ENCODE measurements at places on chromosomes 4 and X.

- DNase-seq, result no peak
Measured at GRCh38 chrX:34584781-34585180, 72.3 kb downstream of the TMEM47 start.

DNA sequence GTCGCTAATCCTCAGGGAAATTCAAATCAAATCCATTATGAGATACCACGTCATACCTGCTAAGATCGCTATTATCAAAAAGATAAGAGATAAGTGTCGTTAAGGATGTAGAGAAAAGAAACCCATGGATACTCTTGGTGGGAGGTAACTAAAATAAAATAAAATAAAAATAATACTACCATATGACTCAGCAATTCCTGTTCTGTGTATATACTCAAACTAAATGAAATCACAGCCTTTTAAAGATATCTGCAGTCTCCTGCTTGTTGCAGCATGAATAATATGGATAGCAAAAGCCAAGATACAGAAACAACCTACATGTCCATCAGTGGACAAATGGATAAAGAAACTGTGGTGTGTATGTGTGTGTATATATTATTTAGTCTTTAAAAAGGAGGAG lies 105.8 kb upstream of the IL15 start:
- DNase-seq, result no peak

GRCh38 chr4:162878096-162878495 lies 288.6 kb downstream of the NAF1 start:
- DNase-seq, result no peak

DNA sequence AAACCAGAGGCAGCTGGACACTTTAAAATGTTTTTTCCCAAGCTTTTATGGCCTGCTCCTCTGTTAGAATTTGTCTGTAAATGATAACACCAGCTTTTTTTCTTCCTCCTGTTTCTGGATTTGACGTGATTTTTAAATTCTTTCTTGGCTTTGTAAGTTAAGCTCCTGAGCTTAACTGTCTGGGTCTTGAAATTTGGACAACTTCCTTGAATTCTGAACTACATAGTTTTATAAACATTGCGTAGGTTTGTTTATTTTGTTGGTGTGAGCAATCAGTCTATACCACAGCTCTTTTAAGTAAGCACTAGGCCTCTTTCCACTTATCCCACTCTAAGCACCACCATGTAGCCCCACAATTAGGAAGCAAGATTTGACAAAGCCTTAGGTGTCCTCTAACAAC lies 144.4 kb upstream of the GUCY1A1 start:
- no peak for DNase-seq

GRCh38 chr4:55468724-55469123 lies 73.0 kb downstream of the TMEM165 start:
- no peak for DNase-seq

DNA sequence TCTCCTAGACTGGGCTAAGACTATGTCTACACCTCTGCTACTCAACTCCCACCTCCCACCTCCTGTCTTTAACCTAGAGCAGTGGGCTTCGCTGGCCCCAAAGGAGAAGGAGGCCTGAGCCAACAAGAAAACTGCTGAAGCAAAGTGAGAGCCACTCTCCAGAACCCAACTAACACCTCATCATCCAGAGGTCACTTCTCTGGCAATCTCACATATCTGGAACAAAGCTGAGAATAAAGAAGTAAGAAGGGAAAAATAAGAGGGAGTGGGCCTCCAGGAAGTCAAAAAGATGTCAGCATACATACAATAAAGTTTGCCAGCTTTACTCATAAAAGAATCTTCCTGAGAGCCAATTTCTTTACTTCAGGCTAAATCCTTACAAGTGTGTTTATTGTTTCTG lies 18.6 kb upstream of the FGF16 start:
- no peak for DNase-seq

DNA sequence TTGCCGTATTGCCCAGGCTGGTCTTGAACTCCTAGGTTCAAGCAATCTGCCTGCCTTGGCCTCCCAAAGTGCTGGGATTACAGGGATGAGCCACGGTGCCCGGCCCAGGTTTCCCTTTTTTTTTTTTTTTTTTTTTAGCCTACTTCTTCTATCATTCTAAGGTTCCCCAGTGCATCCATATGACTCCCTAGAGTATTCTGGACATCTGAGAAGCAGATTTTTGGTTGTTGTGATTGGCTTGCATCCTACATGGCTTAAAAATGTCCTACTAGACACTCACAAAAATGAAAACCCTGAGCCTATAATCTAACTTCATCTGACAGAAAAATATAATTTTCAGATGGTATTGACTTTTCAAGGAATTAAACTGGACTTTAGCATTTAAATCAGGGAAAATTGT lies 41.7 kb downstream of the SMIM14 start:
- DNase-seq, result no peak

DNA sequence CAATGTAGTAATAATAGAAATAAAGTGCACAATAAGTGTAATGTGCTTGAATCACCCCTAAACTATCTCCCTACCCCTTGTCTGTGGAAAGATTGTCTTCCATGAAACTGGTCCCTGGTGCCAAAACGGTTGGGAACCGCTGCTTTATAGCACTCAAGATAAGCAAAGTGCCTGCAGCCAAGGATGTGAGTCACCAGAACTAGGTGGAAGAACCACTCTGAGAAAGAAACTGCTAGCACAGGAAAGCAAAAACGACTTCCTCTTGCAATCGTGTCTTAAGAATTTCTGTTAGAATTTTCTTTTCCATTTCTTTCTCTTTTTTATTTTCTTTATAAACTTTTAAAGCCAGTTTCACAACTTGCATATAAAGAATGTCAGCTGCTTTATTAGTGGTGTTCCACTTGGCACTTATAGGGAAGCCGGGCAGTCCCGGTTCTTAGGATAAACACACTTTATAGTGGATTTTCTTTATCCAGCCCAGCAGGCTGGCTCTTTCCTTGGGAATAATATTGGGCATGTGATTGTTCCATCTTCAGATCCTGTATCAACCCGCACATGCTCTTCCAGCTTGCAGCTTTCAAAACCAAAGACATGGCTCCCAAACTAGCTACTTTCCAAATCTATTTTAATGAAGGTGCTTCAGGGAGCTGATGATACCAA lies 32.3 kb upstream of the CXCL8 start:
- no peak for DNase-seq

- no peak for DNase-seq
Measured at GRCh38 chr4:113827285-113827684, 65.7 kb upstream of the CAMK2D start.

DNA sequence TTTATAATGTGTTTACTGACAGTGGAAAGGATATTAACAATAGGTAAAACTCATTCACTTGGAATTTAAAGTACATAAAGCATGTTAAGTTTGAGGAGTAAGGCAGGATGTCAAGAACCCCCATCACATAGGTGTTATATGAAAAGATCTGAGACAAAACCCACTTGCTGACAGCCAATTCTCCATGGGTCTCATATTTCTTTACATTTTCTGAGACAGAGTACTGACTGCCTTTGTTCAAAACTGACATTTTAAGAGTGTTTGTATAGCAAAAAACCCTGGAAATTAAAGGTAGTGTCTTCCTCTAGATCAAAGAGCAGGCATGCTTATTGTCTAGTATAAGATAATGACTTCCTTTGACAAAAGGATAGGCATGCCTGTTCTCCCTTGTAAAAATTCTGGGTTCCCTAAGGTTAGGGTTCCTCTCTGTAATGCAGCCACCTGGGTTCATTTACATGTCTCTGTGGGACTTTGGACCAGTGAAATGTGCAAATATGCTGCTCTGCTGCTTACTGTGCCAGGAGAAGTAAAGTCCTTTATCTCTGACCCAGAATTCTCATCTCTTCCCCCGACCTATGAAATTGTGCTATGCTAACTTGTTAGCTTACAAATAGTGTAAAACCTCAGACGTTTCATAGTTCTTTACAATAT lies 123.6 kb downstream of the PCDH18 start:
- DNase-seq, result no peak

DNA sequence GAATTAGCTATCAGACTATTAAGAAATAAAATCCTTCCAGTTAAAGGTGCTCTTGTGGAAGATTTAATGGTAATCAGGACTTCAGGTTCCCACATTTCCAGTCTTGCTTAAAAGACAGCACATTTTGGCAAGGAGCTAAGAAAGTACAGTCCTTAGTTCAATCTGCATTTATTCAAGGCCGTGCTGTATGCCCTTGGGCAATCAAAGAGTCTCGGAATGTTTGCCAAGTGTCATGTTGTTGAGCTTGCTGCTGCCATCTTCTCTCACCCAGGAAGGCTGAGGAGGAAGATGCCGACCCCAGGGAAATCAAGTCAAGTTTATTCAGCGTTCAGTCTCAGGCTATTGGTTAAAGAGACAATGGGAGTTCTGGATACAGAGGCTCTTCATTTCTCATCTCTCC lies 388.1 kb upstream of the IGFBP7 start:
- DNase-seq, result no peak

DNA sequence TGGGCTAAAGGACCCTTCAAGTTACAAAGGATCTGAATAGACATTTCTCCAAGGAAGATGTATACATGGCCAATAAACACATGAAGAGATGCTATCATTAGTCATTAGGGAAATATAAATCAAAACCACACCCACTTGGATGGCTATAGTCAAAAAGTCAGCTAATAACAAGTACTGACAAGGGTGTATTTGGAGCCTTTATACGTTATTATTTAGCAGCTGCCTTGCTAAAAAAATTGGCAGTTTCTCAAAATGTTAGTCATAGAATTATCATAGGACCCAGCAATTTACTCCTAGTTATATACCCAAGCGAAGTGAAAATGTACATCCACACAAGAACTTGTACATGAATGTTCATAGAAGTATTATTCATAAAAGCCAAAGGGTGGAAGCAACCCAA lies 112.7 kb upstream of the DUSP21 start:
- DNase-seq, result no peak

DNA sequence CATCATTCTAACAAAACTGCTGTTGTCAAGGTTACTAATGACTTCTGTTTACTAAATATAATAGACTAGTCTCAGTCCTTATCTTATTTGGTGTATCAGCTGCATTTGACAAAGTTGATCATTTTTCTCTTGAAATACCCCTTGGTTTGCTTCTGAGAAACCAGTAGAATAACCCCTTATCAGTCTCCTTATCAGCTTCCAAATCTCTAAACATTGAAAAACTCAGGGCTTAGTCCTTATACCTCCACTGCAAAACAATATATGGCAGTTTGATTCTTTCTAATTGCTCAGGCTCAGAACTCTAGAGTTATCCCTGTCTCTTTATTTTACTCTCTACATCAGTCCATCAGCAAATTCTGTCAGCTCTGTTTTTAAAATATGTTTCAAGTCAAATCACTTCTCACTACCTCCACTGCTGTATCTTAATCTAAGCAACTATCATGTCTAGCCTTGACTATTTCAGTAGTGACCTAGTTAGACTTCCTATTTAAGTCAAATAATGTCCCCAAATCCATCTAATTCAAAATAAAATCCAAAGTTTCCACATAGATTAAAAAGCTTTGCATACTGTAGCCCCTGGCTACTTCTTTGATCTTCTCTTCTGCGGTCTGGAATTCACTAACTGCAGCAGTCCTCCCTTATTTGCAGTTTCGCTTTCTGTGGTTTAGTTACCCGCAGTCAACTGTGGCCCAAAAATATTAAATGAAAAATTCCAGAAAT lies 87.1 kb upstream of the NPNT start:
- no peak for DNase-seq

GRCh38 chrX:14064626-14065432 lies 35.1 kb upstream of the GEMIN8 start:
- no peak for DNase-seq

DNA sequence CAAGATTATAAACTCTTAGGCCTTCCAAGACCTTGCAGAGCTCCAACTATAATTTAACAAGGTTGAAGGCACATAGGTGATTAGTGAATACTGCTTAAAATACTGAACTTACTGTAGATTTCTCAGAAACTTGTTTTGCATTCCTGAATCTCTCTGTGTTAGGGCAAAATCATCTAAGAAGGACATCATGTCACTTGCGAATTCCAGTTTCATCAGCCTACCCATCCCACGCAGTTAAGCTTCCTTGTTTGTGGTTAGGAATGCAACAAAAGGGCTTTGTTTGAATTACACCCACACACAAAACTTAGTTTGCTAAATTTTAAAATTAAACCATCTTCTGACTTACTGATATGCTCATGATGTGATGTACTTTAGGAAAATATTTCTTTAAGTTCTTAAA lies 174.0 kb downstream of the SOWAHB start:
- no peak for DNase-seq

DNA sequence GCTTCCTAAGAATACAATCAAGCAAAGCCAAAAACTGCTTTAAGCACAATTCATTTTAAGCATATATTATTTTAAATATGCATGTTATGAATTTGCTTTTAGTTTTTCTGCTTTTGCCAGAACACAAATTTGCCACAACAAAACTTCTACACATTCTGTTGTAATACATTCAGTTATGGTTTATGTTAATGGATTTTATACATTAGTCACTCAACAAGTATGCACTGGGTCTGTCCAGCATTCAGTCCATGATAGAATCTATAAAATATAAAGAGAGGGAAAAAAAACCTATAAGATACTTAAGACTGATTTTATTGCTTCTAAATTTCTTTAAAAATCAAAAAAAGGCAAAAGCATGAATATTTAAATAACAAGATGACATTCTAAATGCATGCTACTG lies 22.2 kb downstream of the IQCM start:
- DNase-seq, result no peak

DNA sequence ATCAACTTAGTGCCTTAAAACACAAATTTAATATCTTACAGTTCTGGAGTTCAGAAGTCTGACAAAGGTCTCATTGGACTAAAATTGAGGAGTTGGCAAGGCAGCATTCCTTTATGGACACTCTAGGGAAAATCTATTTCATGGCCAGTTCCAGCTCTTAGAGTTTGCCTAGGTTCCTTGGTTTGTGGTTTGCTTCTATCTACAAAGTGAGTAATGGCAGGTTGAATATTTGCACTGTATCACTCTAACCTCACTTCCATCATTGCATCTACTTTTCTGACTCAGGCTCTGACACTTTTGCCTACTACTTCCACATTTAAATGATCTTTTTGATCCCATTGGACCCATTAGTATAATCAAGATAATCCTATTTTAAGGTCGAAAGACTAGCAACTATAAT lies 64.7 kb upstream of the PCDH10 start:
- DNase-seq, result no peak

DNA sequence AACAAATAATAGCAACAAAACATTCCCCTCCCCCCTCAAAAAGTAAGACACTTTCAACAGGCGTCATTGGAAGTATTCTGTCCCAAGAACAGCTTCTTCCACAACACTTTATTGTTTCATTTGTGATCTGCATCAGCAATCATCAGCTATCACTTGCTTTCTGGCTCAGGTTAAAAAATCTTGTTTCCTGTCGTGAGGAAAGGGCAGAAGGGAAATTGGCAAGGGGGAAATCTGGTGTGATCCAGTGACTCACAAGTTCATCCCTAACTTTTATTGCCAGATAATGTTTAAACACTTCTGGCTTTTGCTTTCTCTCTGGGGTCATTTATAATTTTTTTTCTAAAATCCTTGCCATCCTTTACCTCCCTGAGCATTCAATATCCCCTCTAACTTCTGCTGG lies 247.4 kb upstream of the GIMD1 start:
- no peak for DNase-seq

DNA sequence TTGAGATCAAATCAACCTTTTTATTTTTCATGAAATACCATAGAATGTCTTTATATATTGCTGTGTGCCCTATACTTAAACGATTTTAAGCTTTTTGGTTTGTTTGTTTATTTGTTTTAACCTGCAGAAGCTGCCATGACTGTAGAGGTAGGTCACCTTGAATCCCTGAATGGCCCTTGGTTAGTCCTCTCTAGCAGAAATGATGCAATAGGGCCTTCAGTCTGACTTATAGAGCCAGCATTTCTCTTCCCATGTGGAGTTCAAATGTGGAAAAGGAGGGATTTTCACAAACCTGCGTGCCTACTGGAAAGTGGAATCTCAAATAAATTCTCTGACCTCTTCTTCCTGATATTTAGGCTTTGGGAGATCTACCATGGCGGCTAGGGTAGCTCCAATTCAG lies 327.9 kb downstream of the MAPK10 start:
- DNase-seq, result no peak

All from stimulated activated CD4-positive, alpha-beta T cell treated with anti-CD3 and anti-CD28 coated beads, Interleukin-1b, Interleukin-23, amount 100 ng/mL, for 1 hour (primary cell).